ENCODE measurements at places on chromosomes 4 and X. TPM values are rescaled to one million over a fixed set of nuclear protein-coding genes. Genes with fewer than 3 reads are reported as not detected.

- DNase-seq, result no peak
Observed at GRCh38 chr4:145530662-145531061, 49.0 kb downstream of the SMAD1 start.

Gene TMEM271
- not detected for total RNA-seq

Gene GEMIN8
- total RNA-seq, result 8.4 TPM

- DNase-seq, result no peak
Observed at GRCh38 chr4:79907001-79907400, 166.0 kb downstream of the ANTXR2 start.

Gene C4orf50
- not detected for total RNA-seq

- no peak for DNase-seq
Observed at GRCh38 chrX:110145854-110146253, 142.9 kb downstream of the TMEM164 start.

Measured in psoas muscle (tissue), 8 donors.